Endothelial cell (in vitro differentiated cells): ENCODE measurements at places on chromosomes 12 and 14.

DNA sequence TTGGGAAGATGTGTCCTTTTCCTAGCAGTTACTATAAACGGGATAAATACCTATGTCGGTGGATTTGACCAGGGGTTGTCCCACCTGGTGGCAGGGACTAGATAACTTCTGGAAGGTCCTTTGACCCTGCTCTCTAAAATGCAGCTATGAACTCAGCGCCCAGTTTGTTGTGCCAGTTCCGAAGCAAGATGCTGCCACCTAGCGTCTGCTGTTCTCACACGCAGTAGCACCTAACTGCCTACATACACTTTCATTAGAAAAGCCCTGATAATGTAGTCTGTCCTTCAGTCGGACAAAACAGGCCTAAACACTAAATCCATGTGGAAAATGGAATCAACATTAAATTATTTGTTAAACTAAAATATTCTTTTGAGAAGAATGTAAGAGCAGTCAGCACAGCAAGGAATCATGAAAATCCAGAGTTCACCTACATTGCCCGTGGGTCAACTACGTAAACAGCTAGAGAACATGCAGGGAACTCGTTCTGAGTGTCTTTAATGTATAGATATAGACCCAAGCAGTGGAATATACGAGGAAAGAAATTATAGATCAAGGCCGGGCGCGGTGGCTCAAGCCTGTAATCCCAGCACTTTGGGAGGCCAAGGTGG lies 51.1 kb upstream of the CRACR2A start:
- DNase-seq: peak; percentile 65

- DNase-seq: no peak
Measured at GRCh38 chr14:100109594-100109955, 44.4 kb downstream of the EVL start.

DNA sequence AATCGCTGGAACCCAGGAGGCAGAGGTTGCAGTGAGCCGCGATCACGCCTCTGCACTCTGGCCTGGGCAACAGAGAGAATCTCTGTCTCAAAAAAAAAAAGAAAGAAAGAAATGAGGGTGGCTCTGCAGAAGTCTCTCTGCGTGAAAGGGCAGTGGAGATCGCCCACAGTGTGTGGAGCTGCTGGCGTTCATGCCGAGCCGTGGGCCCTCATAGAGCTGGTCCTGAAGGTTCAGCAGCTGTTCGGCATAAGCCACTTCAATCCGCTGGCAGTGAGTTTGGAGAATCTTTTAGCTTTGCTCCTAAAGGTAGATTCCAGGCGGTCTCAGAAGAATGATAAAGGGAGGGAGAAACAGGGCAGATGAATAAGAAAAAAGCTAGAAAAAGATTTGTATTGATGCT lies 36.7 kb upstream of the ATP2A2 start:
- DNase-seq: no peak

GRCh38 chr12:76633415-76633814 lies 73.8 kb upstream of the OSBPL8 start:
- DNase-seq: no peak

- DNase-seq: no peak
Measured at GRCh38 chr12:116278279-116278626, 760 bp upstream of the MED13L start.

DNA sequence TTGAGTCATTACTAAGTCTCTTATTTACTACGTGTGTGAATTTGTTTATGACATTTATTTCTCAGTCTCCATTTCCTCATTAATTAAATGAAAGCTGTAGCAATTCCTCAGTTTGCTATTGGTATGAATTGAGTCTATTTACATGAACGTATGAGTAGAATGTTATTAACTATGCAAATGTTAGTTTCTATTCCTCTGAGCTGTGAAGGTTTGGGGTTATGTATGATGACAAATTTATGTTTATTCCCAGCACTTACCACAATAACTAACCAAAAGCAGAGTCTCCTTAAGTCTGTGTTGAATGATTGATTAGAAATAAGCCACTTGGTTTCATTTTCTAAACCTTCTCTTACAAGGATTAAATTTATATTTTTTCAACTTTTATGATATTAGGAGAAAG lies 1340.9 kb downstream of the FSCB start:
- no peak for DNase-seq

DNA sequence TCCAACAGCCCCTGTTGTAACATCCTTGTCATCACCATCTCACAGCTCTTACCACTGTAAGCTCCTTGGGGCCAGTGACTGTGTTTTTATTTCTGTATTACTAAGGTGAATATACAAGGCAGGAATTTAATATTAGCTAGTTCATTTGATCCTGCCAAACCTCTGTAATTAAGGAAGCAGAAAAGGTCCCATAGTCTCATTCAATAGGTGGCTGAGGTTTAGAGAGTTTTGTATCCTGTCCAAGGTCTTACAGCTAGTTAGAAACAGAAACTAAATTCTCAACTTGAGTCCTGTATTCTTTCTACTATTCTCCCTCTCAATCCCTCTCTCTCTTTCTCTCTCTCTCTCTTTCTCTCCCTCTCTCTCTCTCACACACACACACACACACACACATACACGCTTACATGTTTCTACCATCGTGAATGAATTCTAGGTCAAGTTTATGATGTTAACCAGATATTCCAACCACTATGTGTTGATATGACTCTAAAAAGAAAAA lies 543 bp upstream of the GLIPR1 start:
- DNase-seq: no peak

GRCh38 chr14:94751956-94752355 lies 18.0 kb downstream of the GSC start:
- no peak for DNase-seq

DNA sequence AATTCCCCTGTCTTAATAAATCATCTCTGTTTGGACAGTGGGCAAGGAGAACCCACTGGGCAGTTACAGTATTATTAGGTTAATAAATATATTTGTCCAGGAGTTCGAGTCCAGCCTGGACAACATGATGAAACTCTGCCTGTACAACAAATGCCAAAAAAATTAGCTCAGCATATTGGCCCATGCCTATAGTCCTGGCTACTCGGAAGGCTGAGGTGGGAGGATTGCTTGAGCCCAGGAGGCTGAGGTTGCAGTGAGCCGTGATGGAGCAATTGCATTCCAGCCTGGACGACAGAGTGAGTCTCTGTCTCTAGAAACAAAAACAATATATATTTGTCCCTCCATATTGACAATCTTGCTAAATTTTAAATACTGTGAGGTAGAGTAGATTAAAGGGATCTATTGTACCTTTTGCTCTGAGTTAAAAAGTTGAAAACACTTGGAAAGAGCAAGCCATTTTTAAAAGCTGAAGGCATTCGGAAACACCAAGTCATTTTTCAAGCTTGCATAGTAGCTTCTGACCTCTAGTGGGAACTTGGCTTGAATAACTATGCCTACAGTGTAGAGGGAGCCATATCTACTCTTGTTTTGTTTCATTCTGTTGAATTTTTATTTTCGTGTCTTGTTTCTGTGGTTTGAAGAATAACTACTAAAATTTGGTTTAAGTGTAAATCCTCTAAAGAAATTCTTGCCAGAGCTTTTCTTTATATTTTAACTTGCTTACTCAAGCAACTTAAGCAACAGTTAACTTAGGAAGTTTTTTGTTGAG lies 14.6 kb upstream of the EEA1 start:
- DNase-seq: no peak

GRCh38 chr12:52032446-52032803 lies 18.8 kb upstream of the NR4A1 start:
- no peak for DNase-seq

DNA sequence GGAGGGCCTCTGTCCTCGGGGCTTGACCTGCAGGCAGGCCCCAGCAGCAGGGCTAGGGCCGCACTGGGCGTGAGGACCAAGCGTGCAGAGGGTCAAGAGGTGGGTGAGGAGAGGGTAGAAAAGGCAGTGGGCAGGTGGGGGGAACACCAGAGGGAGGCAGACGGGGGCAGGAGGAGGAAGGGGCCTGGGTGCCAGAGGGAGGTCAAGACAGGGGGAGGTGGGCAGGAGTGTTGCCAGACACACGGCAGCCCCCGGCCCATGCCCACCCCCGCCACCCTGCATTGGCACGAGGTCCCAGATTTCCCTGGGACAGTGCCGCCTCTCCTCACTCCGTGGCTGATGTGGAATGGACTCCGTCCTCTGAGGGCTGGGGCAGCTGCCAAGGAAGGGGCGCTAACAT lies 8.2 kb downstream of the TMEM121 start:
- no peak for DNase-seq

GRCh38 chr14:67004521-67004920 lies 184.7 kb upstream of the GARIN2 start:
- DNase-seq: no peak

DNA sequence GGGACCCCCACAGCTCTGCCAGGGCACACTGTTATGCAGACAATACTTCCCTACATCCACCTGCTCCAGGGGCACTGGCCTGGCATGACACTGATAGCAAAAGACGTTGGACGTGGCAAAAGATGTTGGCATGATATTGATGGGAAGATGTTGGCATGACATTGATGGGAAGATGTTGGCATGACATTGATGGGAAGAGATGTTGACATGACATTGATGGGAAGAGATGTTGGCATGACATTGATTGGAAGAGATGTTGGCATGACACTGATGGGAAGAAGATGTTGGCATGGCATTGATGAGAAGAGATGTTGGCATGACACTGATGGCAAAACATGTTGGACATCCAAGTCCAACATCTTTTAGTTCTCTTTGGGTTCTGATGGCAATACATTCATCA lies 11.4 kb upstream of the DEGS2 start:
- no peak for DNase-seq

GRCh38 chr12:125185311-125185739 lies 120.1 kb downstream of the AACS start:
- peak; percentile 26 for DNase-seq

GRCh38 chr14:52269100-52269499 lies 1.6 kb downstream of the PTGDR start:
- no peak for DNase-seq

- DNase-seq: no peak
Measured at GRCh38 chr12:46209914-46210872, 58.6 kb downstream of the SLC38A1 start.

- no peak for DNase-seq
Measured at GRCh38 chr12:93060666-93061472, 131.8 kb upstream of the EEA1 start.

DNA sequence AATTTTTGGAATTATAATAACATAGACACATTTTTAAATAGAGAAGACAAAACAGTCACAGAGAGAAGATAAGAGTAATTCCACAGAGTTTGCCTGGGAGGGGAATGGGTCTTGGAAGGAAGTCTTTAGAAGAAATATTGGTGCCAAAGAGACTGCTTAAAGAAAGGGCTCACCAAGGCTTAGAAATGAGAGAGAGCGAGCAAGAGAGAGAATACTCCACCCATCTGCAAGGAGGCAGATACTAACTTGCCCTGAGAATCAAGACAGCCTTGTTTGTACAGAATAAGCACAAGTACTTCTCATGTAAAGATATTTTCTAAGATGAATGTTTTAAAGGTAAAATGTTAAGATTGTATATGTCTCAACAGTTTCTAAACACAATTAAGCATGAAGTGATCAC lies 165.5 kb downstream of the SLC38A4 start:
- DNase-seq: no peak

- DNase-seq: no peak
Measured at GRCh38 chr12:116691205-116691604, 46.7 kb downstream of the SPRING1 start.

GRCh38 chr12:60333461-60333860 lies 737.6 kb downstream of the SLC16A7 start:
- DNase-seq: no peak

GRCh38 chr12:91355150-91356006 lies 172.8 kb upstream of the DCN start:
- DNase-seq: peak; percentile 61

- no peak for DNase-seq
Measured at GRCh38 chr14:84036840-84037239, 1493.1 kb upstream of the FLRT2 start.

DNA sequence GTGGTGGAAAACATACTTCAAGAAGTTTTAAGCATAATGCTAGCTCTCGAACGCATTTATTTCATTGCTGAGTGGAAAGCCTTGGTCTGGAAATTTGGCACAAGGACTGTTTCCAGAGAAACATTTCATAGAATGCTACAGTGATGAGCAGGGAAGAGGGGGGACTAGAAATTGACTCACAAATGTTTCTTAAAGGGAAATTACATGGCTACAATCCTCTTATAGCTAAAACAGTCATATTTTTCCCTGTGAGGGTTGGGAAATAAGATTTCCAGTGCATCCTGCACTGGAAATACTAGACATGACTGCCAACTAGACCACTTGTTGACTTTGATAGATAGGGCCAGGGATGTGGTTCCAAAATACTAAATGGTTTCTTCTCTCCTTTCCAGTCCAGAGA lies 197.3 kb upstream of the RGS6 start:
- DNase-seq: no peak

DNA sequence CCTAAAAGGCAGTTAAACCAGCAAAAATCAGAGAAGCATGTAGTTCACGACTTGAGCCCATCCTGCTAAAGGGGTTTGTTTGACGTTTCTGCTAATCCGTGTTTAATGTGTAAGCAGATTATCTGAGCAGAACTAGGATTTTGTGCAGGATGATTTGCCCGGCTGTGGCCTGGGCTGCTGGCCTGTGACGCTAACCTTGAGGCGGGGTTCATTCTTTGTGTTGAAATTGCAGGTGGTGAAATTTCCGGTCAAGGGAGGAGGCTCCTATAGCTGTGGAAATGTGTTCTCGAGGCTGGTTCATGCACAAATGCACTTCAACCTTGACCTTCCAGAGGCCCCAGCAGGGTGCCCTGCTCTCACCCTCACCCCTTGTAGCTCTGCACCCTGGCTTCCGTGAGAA lies 63.7 kb downstream of the SLC24A4 start:
- no peak for DNase-seq

DNA sequence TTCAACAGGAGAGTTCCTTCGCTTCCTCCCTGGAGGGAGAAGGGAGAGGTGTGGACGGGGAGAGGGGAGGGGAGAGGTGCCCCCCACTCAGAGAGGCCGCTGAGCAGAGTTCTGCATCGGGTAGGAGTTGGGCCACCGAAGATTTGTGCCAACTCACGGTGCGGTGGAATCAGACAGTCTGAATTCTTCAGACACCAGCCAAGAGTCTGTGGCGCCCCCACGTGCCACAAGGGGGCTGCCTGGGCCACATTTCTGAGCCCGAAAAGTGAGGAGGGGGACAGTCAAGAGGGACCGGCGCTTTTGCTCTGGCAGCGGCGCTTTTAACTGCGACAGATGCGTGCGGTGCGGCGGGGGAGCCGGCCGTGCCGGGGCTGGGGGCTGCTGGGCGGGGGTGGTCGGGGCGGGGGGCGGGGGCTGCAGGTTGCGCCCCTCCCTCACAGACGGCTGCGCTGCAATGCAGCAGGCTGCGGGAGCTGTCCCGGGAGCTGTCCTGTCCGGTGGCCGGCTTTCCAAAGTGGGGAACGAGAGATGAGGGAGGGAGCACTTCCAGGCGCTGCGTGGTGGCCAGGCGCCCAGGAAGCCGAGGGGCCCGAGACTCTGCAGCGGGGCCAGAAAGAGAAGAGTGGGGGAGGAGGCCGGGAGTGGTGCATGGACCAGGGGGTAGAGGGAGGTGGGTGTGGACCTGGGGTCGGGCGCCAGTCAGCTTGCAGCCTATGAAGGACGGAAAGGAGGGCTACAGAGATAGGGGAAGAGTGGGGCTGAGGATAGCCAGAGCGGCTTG lies 975 bp upstream of the RTL1 start:
- peak; percentile 79 for DNase-seq
